LoVo (cell line): ENCODE measurements at places on chromosomes 2 and 18.
A peak's percentile ranks its signal among the peaks of the same experiment; 100 is the strongest.

- DNase-seq, result no peak
Measured at GRCh38 chr2:121778741-121779487, 23.5 kb downstream of the TSN start.

GRCh38 chr2:95323347-95324155 lies 26.4 kb downstream of the KCNIP3 start:
- DNase-seq, result peak; percentile 36

DNA sequence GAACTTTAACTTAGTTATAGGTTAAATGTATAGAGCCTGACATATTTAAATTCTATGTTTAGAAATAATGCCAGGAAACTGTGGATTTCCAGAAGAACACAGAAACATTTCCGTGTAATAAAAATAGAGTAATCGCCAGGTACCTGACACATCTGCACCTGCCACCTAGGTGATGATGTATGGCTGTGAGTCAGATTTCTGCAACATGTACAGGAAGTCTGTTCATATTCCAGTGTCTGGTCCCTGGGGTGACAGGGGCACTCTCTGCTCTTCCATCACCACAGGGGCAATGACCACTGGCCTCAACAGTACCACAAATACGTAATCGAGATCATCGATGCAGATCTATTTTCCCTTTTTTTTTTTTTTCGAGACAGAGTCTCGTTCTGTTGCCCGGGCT lies 101.1 kb upstream of the LPIN2 start:
- DNase-seq, result no peak

- DNase-seq, result no peak
Measured at GRCh38 chr2:238724728-238725127, 123.2 kb upstream of the TWIST2 start.

- no peak for DNase-seq
Measured at GRCh38 chr2:204779771-204780170, 234.5 kb downstream of the PARD3B start.

DNA sequence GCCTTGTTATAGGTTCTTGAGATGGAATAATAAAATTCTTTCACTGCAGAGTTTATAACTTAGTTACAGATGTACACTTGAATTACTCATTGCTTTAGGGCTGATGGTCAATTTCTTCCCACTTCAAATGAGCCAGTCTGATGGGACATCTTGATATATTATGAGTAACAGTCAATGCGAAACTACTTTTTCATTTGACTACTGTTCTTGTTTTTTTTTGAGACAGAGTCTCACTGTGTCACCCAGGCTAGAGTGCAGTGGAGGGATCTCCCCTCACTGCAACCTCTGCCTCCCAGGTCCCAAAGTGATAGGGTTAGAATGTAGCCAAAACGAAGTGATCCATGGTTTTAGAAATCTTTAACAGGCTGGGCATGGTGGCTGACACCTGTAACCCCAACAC lies 57.1 kb downstream of the ST3GAL5 start:
- DNase-seq, result no peak

DNA sequence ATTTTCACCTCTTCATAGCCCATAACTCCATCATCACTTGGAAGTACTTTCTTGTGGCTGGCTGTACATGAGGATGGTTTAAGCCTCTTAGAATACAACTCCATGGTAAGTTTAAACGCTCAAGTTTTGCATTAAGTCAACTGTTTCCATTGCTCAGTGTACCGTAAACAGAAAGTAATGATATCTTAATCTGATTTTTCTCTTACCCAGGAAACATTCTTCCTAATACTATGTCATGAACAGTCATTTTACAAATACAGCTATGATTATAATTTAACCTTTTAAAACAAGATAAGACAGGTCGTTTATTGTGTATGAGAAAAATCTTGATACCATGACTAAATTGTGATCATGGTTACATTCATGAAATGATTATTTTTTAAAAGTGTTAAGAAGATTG lies 11.6 kb upstream of the DYNC2LI1 start:
- no peak for DNase-seq

GRCh38 chr2:207142461-207142860 lies 23.3 kb downstream of the KLF7 start:
- no peak for DNase-seq

DNA sequence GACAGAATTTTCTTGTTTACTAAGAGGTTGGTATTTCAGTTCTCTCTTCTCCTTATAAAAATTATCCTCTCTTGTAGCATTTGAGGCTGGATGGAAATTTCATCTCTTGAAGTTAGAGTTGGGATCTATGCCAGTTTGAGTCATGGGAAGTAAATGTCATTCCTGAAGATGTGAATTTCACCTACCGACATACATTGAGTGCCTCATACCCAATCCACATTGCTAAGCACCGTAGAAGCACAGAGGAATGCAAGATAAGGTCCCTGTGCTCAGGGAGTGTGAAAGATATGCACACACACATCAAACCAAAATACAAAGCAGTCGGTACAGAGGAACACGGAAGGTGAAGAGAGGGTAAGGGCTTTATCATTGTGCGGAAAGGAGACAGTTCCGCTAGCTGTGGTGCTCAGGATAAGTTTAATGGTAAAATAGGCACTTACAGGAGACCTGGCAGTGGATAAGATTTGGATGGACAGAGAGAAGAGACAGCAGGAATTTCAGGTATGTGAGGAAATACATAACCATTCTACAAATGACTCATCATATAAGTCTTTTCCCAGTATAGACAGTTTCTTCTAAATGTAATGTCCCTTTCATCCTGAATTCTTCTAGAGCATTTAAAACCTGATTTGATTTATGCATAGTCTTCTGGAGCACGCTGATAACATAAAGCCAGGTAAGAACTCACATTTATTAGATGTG lies 205.3 kb upstream of the ST6GAL2 start:
- DNase-seq, result no peak

GRCh38 chr2:145344076-145344724 lies 824.3 kb upstream of the ZEB2 start:
- DNase-seq, result no peak

DNA sequence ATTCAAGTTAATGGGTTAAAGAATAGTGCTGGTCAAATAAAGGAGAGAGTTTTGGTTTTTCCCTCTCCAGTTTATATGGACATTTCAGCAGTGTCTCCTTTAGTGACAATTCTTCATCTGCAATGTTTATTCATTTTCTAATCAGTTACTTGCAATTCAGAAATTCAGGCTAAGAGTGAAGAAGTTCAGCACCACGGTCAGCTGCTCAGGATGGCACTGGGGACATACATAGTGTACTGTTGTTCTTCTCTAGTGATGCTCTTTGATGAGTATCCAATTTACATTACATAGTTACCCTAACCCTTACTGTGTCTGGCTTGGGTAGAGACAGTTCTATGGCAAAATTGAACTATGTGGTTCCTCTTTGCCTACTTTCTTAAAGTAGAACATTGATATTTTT lies 412.7 kb downstream of the CNTNAP5 start:
- no peak for DNase-seq

DNA sequence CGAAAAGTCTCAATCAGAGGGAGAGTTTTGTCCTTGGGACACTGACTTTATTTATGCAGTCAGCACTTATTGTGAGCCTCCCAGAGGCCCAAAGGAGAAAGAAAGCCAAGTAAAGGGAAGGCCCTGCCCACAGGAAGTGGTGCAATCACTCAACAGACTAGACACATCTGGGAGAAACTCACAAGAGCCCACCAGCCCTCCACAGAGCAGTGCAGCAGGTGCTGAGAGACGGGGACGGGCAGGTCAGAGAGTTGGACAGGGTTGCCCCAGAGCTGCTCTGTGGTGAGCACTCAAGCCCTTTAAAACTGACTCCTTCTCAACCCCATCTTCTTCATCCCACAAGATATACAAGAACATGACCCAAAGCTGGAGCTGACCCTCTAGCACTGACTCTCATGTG lies 96.0 kb downstream of the TFCP2L1 start:
- DNase-seq, result no peak
